NCI-H1105 treated with DMSO at 0.1 percent for 48 hours (cell line): ENCODE measurements at places on chromosomes 3 and 15.

GRCh38 chr3:123420416-123420968 is 28.4 kb downstream of the ADCY5 start:
- no peak for DNase-seq

DNA sequence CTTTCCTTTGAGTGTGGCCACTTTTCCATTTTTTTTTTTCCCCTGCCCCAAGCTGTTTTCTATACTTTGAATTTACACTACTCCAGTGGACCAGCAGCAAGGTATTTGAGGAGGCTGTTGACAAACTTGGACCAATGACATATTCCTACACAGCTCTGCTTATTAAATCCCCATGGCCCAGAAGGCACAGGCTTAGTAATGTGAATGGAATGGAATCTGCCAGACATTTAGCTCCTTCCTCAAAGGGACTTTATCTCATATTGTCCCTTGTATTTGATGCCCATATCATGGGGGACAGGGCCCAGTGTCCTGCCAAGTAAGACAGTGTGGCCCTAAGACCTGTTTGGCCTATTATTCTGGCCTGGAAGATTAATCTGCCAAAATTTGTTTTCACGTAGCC is 107.5 kb downstream of the CHCHD6 start:
- DNase-seq = no peak

- no peak for DNase-seq
Measured at GRCh38 chr15:62653122-62653521, 389.4 kb upstream of the TPM1 start.

GRCh38 chr3:142353571-142353970 is 94.3 kb downstream of the XRN1 start:
- DNase-seq = no peak

GRCh38 chr3:31405515-31405914 is 127.2 kb upstream of the STT3B start:
- no peak for DNase-seq
